ENCODE measurements at places on chromosomes 16 and 17.

- peak; percentile 89 for DNase-seq
These were observed 35.1 kb downstream of the IGF2BP1 start for GRCh38 chr17:49031965-49032928.

DNA sequence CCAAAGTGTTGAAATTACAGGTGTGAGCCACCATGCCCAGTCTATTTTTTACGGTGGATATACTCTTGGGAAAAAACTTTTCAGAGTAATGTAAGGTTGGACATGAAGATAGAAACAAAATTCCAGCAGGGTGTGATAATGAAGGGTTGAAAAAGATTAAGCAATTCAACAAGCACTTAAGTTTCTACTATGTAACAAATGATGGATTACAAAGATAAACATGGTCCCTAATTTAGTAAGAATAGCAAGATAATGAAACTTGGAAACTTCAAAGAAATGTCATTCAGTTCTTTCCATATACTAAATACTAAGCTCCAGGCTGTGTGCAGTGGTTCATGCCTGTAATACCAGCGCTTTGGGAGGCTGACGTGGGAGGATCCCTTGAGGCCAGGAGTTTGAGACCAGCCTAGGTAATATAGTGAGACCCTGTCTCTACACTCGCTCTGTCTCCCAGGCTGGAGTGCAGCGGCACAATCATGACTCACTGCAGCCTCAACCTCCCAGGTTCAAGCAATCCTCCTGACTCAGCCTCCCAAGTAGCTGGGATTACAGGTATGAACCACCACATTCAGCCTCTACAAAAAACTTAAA, 31.0 kb downstream of the PSMD12 start:
- no peak for DNase-seq

GRCh38 chr17:10620823-10621222, 36.3 kb downstream of the MYH3 start:
- DNase-seq: no peak

- DNase-seq: no peak
These were observed 20.3 kb upstream of the HOXB9 start for GRCh38 chr17:48646183-48647102.

DNA sequence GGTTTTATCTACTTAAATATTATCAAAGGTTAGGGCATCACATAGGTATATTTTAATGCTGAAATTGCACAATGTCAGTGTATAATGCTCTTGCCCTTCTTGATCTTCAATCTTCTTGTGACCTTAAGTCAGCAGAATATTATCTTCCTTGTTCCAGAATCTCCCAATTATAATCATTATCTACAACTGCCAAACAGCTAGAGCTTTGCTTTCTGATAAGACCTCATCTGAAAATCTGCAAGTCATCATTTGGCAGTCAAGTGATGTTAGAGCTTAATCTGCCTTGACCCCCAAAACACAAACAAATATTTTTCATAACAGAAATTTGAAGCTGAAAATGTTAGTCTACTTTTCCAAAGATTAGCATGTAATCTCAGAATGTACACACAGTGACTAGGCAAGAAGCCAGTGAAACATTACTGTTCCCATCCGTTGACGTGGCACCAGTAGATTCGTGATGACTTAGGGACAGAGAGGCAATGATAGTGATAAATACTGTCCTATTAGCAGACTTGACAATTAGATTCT, 19.8 kb downstream of the REXO5 start:
- DNase-seq: peak; percentile 23

GRCh38 chr16:11639925-11640899, 28.0 kb upstream of the SNN start:
- DNase-seq: peak; percentile 66

GRCh38 chr17:60151355-60151754, 1.6 kb downstream of the CA4 start:
- DNase-seq: no peak

DNA sequence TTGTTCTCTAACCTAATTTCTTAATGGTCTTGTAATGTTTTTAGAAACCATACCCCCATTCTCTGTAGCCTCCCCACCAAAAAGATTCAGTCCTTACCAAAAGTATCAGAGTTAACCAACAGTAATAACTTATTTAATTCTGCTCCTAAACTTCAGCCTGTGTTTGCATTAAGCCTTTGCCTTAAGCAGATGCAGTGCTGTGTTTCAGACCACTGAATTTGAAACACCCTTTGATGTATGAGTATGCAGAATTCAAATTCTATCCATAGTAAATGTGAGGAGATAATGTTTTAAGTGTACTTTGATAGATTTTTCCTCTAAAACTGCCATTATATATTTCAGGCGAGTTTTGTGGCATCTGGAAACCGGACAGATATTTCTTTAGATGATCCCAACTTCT, 171.6 kb upstream of the RBL2 start:
- no peak for DNase-seq

DNA sequence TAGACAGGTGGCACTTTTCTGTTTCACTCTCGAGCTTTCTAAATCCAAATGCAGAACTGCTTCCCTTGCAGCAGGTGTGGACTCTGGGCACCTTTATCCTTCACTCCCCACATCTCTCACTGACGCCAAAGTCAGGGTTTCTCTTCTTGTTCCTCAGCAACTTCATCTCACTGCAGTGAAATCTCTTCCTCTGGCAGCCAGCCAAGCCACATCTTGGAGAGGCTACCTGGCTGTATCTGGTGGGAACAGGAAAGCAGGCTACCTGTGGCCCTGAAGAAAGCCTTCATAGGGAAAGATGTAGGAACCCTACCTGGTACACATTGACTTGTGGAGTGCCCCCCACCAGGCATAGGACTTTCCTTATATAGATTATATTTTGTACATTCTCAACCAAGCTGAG, 159.1 kb downstream of the UTP18 start:
- no peak for DNase-seq

GRCh38 chr17:76791053-76791980, 53.4 kb downstream of the MFSD11 start:
- DNase-seq: no peak

DNA sequence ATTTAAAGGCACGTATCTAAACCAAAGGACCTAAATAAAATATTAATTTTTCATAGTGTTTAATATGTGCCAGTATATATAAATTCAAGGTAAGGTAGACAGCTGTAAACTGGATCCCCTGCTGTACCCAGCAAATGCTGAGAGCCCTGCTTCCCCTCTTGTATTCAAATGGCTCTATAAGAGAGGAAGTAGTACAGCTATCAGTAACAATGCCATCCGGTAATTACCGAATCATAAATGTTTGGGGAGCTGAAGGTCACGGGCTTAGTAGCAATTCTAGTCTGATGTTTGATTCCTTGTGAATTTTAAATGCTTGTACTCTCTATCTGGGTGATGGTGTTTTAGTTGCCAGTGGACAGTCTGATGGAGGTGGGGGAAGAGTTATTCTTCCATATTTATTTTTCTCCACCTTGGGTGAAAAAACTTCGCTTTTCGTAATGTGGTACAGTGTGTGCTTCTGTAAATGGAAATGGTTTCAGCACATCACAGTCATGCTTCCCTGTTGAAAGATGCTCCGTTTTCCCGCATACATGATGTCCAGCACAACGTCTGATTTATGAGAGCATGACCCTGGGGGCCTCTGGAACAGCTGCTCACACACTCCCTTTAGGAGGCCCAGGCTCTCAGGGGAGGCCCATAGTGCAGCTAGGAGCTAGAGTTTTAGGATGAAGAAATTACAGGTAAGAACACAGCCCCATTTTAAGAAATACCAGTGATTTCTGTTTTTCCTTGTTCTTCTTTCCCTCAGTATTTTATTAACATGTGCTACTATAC, 423.9 kb downstream of the WWOX start:
- DNase-seq: peak; percentile 32
